ENCODE measurements at places on chromosomes 16 and 17.

GRCh38 chr17:40602445-40603443 lies 37.5 kb upstream of the CCR7 start:
- no peak for DNase-seq

- no peak for DNase-seq
Measured at GRCh38 chr17:71110326-71110725, 941.0 kb downstream of the KCNJ2 start.

DNA sequence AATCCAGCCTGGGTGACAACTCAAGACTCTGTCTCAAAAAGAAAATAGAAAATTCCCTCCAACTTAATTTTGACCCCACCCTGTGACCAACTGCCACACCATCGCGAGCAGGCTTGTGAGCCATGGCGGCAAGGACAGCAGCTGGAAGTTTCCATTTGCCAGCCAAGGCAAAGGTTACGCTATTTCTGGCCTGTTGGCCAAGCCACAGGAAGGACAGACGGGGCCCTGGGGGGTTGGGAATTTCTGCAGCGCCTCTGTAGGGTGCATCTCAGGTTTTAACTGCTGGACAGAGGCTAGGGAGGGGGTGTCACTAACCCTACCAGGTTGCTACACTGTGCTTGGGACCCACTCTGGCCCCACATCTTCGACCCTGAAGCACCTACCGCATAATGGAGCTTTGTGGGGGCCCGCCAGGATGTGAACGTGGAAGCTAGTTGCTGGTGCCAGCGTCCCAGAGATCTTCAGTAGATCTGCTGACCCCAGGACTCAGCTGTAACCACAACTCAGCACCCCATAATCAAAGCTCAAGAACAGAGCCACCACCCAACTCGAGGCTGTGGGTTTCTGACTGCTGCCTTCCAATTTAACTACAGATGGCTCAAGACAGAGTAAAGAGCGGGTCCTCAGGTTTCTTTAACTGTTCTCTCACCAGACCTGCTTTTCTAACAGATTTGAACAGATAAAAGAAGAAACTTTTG lies 10.9 kb downstream of the KIFC3 start:
- no peak for DNase-seq

GRCh38 chr16:64478252-64478906 lies 643.5 kb downstream of the CDH11 start:
- DNase-seq, result no peak

DNA sequence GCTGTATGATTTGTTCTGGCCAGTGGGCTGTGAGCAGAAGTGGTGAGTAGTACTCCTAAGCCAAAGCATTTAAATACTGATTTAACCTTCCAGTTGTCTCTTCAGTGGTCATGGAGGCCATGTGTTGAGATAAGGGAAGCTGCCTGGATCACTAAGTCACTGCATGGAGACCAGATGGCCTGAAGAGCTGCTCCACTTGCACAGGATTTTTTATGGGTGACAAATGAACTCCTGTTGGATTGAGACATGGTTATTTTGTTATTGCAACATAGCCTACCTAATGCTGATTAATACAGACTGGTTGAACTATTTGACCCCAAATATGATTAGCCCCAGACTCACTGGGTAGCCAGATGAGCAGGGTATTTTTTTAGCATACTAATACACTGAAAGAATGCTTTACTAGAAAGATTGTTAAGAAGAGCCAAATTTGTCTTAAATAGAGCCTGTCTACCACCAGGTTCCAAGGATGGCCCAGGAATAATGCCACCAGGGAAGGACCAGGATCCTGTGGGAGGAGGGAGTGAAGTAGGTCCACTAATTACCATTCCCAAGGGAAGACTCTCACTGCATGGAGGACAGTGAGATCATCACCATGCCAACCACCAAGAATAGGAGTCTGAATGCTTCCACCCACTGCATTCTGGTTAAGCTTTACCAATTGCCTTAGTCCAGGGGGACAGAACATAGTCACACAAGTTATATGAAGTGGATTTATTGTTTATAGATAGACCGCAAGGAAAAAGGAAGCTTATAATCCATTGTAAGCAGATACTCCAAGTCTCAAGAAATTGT lies 187.4 kb upstream of the IRX6 start:
- DNase-seq, result no peak

GRCh38 chr17:79557276-79558090 lies 53.4 kb downstream of the RBFOX3 start:
- no peak for DNase-seq

- no peak for DNase-seq
Measured at GRCh38 chr17:27649929-27650328, 18.9 kb downstream of the LGALS9 start.

- no peak for DNase-seq
Measured at GRCh38 chr17:49252148-49252695, 21.6 kb upstream of the PHOSPHO1 start.

Data from activated CD4-positive, alpha-beta T cell treated with anti-CD3 and anti-CD28 coated beads, Interleukin-2, amount 50 U/mL, for 24 hours (primary cell).